ENCODE measurements at places on chromosomes 16 and 17.

GRCh38 chr16:53960050-53960812 is 256.3 kb downstream of the FTO start:
- DNase-seq: no peak

DNA sequence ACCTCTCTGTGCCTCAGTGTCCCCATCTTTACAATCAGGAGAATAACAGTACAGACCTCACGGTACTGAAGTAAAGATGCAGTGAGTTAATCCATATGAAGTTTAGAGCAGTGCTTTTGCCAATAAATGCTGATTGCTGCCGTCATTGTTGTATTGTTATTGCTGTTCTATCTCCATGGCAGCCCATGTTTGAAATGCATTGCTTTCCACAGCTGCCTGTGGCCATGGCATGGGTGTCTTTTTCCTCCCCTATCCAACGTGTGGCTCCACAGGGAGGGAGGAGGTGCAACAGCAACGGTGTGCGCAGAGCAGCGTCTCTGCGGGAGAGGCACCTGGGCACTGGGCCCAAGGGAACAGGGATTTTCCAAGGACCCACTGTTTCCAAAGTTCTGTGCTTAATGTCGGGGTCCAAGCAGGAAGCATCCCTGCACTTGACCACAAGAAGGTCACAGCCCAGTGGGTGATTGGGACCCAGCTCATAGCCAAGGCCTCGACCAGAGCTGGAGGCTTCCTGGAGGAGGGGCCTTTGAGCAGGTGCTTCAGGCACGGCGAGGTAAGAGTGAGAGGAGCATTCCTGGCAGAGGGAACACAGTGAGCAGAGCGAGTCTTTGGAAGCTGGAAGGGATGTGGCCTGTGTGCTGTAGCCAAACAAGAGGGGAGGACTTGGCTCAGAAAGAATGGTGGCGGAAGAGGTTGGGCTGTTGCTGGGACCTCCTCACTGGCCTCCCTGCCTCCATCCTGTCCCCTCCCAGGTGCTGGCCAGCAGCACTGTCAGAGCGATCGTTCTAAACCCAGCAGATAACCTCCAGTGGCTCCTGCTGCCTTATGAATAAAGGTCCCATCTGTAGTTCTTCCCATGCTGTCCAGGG is 3.9 kb downstream of the RAI1 start:
- DNase-seq: no peak

GRCh38 chr16:84808826-84809225 is 11.0 kb upstream of the CRISPLD2 start:
- no peak for DNase-seq

GRCh38 chr16:66988197-66988788 is at the start of gene CES4A:
TSS of gene CES4A (plus strand) at chr16:66988589. CDS start at chr16:66988773, 184 bp downstream.
- DNase-seq: no peak

GRCh38 chr17:35022536-35023063 is 40.9 kb downstream of the RFFL start:
- peak; percentile 76 for DNase-seq

DNA sequence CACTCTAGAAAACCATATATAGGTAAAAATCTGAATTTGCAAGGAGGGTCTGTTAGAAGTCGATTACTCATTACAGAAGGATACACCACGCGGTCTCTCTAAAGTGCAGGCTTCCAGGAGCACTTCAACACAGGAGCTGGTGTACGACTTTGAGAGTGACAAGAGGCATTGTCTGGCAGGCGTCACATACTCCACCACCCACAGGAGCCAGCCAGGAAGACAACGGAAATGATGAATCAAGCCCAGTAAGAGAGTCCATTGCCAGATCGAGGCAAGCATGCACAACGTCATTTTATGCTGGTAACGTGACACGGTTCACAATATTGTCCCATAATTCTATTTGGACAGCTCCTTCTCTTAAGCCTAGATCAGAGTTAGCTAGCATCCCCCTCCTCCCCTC is 15.0 kb upstream of the CACNG4 start:
- no peak for DNase-seq

GRCh38 chr17:42422412-42422957 is 571 bp downstream of the CAVIN1 start:
- peak; percentile 39 for DNase-seq

DNA sequence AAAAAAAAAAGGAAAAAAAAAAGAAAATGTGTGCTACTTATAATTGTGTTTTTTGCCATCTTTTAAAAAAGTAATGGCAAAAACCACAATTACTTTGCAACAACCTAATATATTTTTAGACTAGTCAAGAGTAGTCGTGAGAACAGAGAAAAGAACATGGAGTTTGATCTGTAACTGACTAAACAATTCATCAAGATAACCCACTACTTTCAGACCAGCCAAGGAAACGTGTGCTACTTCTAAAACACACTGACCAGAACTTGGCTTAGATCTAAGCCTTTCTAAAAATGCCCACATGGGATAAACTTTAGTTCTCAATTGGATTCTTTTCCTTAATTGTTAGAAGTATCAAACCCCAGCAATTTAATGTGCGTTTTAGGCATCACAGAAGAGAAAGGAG is 616 bp downstream of the PECAM1 start:
- DNase-seq: no peak

- no peak for DNase-seq
Measured at GRCh38 chr17:50132104-50132794, 2.3 kb upstream of the SAMD14 start.

DNA sequence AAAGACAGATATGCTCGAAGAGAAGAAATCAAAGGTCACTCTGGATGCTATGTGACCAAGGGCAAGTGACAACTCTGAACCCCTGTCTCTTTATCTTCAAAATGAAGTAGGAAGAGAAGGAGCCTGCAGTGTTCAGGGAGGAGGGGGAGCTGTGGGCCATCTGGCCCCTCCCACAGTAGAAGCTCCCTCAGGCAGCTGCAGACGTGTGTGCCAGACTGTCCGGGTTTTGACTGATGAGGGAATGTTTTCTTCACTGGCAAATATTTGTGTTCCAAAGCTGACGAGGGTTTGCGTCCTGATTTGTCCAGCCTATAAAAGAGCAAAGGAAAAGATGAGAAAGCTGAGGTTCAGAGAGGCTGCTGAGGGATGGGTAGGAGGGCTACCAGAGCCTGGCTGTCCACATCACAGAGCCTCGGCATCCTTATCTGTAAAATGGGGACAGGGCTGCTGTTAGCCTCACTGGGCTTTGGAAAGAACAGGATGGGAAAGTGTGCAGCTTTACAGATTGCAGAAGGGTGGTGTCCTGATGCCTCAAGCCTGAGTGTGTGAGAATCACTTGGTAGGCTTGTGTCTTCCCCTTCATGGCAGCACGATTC is 1.8 kb upstream of the GINS2 start:
- DNase-seq: no peak

- no peak for DNase-seq
Measured at GRCh38 chr16:35207059-35207999, 1747.9 kb downstream of the TP53TG3F start.

- DNase-seq: no peak
Measured at GRCh38 chr17:42651392-42651791, 7.7 kb upstream of the TUBG2 start.

- DNase-seq: no peak
Measured at GRCh38 chr17:34709158-34709754, 129.9 kb downstream of the TMEM132E start.

DNA sequence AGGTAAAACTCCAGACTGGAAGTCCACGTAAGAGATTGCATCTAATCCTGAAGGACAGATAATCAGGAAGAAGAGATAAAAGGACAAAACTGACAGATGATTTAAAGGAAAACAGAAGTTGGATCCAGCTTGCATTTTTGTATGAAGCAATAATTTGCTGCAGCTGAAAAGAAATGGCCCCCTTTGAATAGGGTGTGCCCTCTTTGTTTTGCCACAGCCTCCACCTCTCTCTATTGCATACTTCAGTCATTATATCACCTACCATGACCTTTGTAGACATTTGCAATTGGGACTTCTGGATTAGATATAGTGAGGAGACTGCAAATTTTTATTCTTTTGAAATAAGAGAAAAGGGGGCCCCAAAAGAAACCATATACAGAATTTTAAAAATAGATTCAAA is 8.1 kb downstream of the NOG start:
- DNase-seq: no peak

GRCh38 chr17:62657145-62657665 is 29.7 kb downstream of the MRC2 start:
- DNase-seq: no peak

- DNase-seq: no peak
Measured at GRCh38 chr17:46027976-46028325, 28.9 kb downstream of the STH start.

- no peak for DNase-seq
Measured at GRCh38 chr17:56160422-56160821, 7.1 kb downstream of the ANKFN1 start.

GRCh38 chr16:11521055-11521454 is 65.7 kb downstream of the LITAF start:
- no peak for DNase-seq

DNA sequence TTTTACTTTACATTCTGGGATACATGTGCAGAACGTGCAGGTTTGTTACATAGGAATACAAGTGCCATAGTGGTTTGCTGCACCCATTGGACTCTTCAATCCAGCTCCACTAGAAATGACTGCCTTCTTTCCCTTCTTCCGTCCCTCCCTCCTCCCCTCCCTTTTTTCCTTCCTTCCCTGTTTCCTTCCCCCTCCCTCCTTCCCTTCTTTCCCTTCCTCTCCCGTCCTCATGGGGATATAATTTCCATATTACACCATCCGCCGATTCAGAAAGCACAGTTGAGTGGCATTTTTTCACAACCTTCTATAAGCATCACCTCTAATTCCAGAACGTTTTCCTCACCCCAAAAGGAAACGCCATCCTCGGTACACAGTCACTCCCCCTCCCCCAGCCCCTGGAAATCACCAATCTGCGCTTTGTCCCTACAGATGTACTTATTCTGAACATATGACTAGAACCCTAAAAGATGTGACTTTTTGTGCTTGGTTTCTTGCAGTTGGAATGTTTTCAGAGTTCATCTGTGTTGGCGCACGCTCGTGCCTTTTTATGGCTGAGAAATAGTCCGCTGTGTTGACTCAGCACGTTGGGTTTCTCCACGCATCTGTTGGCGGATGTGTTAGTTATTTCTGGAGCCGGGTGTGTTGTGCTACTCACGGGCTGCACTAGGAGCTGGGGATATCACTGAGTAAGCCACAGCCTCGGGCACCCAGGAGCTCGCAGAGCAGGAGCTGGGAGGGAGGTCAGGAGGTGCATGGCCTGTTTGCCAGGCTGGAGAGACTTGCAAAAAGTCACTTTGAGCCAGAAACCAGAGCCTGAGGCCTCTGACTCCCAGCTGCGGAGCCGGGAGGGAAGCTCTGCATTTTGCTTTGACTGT is 336.4 kb downstream of the SEC14L1 start:
- peak; percentile 33 for DNase-seq

- no peak for DNase-seq
Measured at GRCh38 chr17:75634376-75634740, 1.1 kb downstream of the SMIM5 start.

DNA sequence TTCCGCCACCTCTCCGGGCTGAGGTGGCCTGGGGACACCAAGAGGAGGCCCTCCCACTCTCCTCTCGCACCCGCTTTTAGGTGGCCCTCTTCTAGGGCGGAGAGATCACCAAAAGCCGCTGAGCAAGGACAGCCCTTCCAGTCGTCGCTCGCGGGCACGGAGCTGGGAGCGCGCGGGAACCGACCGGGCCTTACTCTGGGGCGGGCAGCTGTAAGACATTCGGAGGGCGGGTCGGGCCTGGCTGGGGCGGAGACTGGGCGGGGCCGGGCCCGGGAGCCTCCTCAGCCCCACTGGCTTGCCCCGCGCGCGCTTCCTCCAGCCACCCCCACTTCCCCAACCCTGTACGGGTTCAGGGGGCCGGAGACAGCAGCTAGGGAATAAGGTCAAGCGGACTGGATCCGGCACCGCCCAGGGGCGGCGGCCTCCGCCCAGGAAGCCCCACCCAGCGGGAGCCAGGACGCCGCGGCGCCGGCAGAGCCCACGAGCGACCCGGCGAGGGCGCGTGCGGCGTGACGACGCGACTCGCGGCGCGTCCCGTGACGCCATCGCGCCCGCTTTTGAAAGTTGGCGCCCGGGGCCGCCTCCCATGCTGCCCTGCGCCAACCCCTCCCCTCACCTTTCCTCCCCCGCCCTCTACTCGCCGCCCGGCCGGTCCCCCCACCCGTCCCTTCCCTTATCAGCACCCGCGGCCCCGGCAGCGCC is 351 bp upstream of the CTCF start:
- DNase-seq: peak; percentile 96

DNA sequence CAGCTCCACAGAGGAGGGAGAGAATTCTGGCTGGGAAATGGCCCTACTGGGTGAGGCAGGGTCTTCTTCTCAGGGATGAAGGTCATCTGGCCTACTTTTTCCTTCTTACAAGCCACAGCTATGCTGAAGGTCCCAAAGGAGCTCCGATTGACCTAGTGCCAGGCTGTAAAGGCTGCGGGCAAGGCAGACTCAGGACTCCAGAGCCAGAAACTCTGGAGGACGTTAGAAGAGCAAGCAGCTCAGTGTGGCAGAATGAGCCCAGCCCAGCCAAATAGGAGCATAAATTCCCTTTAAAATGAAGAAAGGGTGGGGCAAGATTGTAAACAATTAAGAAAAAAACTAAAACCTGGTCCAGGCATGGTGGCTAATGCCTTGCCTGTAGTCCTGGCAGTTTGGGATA is 20.1 kb upstream of the CNOT1 start:
- no peak for DNase-seq

GRCh38 chr17:57067162-57067561 is 17.9 kb upstream of the AKAP1 start:
- no peak for DNase-seq

- DNase-seq: no peak
Measured at GRCh38 chr17:50267074-50267841, 7.0 kb upstream of the TMEM92 start.

DNA sequence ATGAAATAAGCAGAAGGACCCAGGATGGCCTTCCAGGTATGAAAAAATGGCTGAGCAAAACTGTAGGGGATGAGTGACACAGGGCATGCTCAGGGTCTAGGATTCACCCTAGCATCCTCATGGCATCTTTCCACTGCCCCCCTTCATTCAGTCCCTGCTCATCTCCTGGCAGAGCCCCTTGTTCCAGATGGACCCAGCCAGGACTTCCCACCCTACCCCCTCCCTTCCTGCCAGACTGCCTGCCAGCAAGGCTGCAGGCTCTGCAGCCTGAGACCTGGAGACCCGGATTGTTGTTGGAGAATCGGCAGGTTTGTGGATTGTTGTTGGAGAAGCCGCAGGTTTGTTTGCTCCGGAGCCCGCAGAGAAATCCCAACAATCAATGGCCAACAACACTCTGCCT is 6.6 kb downstream of the SEZ6 start:
- DNase-seq: no peak

DNA sequence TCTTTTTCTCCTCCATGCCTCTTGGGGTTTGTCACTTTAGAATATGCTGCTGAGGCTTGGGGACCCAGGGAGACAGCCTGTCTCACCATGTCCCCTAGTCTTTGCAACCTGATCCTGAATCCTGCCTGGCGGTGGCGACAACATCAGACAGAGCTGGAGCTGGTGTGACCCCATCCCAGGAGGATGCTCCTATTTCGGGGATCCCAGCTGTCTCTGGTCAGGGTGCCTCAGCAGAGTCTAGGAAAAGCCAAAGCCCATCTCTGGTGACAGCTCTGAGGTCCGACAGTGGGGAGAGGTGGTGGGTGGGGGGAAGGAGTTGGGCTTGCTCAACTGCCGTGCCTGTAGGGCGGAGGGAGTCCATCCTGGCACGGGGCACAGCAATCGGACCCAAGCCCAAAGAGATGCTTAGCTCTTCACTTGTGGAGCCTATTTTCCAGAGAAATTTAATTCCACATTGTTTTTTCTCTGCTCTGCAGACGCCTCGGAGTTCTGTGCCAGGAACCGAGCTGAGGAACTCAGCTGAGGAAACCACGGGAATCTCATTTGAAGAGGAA is 10.3 kb upstream of the TNS4 start:
- DNase-seq: no peak

GRCh38 chr17:76363107-76363842 is 9.6 kb upstream of the PRPSAP1 start:
- no peak for DNase-seq

- no peak for DNase-seq
Measured at GRCh38 chr16:80812593-80812992, 8.2 kb upstream of the CDYL2 start.

Data from activated naive CD4-positive, alpha-beta T cell treated with Interleukin-2 at 50 U/mL for 16 hours (primary cell).